ENCODE measurements at places on chromosomes 6 and 20.
A peak's percentile ranks its signal among the peaks of the same experiment; 100 is the strongest.

DNA sequence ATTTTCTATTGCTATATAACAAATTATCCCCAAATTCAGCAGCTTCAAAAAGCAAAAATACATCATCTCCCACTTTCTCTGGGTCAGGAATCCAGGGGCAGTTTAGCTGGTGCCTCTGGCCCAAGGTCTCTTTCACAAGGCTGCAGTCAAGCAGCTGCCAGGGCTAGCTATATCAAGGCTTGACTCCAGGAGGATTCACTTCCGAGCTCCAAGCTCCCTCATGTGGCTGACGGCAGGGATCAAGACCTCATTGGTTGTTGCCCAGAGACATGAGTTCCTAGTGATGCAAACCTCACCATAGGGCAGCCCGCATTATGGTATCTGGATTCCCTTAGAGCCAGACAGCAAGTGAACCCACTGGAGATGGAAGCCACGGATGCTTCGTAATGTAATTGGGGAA, 1.3 kb upstream of the VNN1 start:
- no peak for DNase-seq

DNA sequence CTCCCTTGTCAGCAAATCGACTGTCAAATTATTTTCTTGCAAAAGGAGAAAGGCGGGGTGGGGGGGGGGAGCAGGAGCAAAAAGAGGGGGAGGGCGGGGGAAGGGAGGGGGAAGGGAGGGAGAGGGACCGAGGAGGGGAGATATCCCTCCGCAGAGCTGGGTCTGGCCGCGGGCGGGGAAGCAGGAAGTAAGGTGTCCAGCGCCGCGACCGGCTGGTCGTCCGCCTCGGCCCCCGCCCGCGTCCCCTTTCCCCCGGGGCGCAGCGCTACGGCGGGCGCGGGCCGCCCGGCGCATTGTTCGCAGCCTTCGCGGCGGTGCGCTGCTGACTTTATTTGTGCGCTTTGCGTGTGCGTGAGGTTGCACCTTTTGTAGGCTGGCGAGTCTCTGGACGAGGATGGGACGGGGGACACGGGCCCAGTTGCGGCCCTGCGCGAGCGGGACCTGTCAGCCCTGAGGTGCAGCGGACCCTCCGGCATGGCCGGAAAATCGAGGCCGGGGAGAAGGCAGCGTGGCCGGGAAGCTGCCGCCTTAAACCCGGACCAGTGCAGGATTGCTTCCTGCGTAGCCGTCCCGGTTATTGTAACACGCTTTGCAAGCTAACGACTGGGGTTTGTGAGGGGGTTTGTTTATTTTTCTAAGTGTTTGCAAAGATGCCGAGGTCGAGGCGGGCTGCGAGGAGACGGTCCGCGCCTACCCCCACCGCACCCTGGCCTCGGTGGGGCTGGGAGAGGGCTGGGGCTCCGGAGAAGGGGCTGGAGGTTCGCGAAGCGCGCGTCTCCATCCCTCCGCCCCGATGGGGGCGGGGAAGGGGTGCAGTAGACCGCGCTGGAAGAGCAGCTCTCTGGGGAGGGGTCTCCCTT, 675 bp upstream of the TRERF1 start:
- DNase-seq: peak; percentile 75

DNA sequence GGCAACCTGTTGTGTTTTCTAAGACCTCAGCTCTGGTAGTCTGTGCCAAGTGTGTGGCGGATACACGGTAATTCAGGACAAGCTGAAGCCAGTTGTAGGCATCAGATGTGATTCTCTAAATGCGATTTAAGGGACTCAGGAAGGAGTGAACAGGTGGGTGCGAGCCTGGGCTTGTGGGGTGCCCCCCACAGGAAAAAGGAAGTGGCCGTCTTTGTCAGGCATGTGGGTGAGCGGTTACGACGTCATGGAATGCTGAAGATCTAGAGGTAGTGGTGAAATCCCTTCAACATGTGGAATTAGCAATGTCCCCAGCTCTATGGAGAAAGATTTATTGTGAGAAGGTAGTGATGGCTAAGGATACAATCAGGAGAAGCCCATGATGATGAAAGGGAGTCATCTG, 95.1 kb upstream of the EXOC2 start:
- DNase-seq: no peak

- DNase-seq: no peak
These were observed 149.5 kb downstream of the LRFN2 start for GRCh38 chr6:40437631-40438030.

DNA sequence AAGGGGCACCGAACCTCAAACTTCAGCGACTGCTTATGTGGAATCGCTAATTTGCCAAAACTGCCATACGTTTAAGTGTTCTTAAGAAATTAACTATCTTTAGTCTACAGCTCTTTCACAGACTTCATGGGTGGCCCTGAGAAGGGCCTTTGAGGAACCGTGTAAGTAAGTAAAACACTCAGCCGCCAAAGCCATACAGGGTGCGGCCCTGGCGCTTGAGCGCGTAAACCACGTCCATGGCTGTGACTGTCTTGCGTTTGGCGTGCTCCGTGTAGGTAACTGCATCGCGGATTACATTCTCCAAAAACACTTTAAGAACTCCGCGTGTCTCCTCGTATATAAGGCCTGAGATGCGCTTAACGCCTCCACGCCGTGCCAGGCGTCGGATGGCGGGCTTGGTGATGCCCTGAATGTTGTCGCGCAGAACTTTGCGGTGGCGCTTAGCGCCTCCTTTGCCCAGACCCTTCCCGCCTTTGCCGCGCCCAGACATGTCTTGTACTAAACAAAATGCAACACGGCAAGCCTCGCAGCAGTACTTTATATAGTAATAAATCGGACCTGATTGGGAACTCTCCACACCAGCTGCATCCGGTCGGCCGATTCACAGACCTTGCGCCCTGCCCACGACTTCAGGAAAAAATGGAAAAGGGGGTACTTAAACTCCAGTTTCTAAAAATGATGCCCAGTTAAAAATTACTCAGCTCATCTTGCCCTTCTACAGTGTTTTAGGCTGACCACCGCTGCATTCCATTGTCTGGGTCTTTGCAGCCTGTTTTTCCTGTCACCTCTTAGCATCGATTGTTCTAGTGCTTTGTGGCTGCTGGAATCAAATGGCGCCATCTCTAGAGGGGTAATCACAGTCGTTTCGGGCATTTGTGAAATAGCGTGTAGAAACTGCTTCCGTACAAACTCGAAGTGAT, 38.9 kb downstream of the OR2B2 start:
- peak; percentile 75 for DNase-seq

DNA sequence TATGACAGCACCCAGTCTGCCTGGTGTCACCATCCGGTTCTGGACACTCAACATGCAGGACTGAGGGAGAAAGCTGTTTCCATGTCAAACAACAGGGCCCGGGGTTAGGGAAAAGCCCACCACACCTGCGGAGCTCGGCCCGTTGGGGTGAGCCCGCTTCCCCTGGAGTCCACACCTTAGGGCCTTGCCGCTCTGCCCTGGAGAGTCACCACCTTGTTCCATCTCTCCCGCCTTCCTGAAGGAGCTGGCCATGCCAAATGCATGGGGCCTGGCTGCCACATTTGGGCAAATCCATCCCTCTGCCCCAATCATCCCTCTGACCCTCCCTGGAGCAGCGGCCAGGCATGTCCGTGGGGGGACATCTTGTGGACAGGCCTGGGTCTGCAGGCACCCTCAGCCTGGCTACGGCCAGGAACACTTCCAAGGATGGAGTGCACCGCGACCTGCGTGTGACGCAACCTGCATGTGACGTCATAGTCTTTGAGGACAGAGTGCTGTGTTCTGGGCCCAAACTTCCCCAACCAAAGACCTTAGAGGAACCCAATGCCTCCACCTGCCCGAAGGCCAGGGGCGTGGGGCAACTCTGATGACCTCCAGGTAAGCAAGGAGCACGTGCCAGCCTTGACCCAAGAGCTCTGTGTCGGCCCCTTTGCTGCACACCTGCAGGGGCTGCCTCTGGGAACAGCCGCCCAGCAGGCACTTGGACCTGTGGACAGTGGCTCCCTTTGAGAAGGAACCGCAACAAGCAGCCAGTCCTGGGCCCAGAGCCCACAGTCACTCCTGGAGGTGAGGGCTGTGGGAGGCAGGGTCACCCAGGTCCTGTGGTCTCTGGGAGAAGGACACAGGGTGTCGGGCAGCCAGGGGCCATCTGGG, 1.7 kb downstream of the CABLES2 start:
- no peak for DNase-seq

DNA sequence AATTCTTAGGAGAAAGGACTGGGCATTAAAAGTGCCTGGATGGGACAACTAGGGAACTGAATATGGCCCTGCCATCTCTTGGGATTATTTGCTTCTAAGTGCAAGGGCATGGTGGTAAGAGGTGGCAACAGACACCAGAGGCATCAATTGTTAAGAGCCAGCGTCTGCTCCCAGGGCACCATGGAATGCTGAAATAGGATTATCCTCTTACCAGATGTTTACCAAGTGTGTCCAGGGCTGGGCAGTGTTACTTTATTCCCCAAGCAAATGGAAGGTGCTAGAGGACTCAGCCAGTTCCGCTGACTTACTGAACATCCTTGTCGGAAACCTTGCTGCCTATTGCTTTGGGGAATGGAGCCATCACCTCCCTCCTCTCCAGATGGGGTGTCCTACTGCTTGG, 273.6 kb upstream of the SUPT3H start:
- DNase-seq: no peak

GRCh38 chr6:5367510-5367909, 106.2 kb downstream of the FARS2 start:
- no peak for DNase-seq

GRCh38 chr6:14317387-14317970, 199.9 kb downstream of the CD83 start:
- no peak for DNase-seq

- no peak for DNase-seq
These were observed 496.8 kb upstream of the JAG1 start for GRCh38 chr20:11170565-11170964.

DNA sequence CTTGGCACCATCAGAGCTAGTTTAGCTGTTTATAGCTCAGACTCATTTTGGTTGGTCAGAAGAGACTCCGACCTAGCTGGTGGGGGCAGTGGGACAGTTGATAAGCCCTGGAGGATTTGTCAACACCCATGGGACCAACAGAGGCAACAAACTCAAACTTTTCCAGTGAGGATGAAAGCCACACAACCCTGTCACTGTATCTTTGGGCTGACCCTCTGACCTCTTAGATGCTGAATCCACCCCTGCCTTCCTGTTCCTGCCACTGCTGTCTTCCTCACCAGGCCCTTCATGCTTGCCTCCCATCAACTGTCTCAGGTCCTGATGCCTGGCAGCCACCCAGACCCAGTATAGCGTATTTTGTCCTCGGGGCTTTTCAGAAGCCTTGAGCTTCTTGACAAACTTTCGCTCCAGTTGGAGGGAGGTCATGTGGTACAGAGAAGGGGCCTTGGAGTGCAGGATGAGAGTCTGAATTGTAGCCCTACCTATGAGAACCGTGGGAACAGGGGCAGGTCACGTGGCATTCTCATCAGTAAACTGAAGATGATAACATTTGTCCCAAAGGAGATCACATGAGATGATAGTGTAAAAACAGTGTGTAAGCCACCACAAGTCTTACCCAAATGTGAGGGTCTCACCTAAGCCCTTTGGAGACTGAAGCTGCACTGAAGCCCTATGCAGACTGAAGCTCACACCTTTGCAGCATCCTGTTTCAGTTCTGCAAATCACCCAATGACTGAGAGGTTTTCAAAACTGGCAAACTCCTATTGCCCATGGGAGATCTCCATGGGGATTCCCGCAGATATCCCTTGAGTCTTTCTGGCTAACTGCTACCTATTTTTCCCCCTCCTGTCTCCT, 72.0 kb upstream of the F13A1 start:
- DNase-seq: no peak

DNA sequence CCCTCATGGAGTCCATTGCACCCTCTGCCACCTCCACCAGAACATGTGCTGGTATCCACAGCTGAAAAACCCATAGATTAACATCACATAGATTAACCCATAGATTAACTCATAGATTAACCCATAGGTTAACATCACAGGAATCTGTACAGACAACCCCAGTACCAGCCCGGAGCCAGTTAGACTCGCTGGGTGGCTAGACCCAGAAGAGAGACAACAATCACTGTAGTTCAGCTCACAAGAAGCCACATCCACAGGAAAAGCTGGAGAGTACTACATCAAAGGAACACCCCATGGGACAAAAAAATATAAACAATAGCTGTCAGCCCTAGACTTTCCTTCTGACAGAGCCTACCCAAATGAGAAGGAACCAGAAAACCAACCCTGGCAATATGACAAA, 25.1 kb downstream of the SERPINB9 start:
- DNase-seq: no peak

- DNase-seq: peak; percentile 45
These were observed 222.8 kb downstream of the UST start for GRCh38 chr6:148969603-148970061.

- DNase-seq: no peak
These were observed 65.4 kb upstream of the RIN2 start for GRCh38 chr20:19692685-19693119.

DNA sequence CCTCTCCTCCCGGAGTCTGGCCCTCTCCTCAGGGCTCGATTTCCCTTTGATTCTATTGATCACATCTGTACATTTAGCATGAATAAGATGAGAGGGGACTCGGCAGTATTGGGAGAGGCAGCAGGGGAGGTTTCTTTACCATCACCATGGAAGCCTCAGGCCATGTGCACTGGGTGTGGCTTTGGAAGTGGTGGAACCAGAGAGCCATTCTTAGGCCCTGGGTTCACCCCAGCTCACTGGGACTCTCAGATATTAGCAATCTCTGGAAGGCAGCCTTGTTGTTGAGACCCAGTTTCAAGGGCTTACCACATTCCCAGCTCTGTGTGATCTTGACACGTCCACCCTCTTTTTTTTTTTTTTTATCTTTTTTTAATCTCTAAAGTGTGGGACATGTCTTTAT, 195.9 kb upstream of the PROKR2 start:
- DNase-seq: no peak

DNA sequence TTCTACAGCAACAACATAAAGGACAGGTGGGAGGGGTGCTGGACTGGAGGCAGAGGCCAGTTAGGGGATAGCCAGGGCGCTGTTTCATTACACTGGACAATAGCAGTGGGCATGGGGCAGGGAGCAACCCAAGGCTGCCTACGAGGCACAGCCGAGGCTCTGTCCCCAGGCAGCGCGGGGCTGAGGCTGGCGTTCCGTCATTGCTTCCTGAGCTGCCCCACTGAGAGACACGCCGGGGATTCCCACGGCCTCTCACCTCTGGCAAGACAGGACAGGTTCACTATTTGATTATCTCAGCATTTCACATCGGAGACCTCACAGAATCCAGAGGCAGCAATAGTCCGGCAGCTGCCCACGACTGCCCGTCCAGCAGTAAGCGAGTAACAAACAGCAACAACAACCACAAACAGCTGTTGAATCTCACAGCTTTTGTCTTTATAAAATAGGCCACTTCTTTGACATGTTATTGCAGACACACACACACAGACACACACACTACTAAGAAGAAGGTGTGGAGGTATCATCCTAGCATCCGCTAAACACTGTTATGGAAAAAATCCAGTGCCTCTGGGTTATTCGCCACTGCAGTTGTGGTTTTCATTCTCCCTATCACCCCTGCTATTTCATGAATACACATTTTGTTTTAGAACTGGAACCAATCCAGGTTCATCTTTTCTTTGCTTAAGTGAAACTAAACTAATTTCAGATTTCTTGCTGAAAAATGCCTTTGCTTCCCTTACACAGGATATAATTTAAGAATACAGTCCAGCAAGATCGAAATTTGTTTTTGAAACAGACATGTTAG, 19.5 kb downstream of the KIF25 start:
- DNase-seq: no peak

All from DMS79 treated with DMSO at 0.1 percent for 48 hours (cell line).